ENCODE measurements at places on chromosomes 1 and 21.
A peak's percentile ranks its signal among the peaks of the same experiment; 100 is the strongest.

DNA sequence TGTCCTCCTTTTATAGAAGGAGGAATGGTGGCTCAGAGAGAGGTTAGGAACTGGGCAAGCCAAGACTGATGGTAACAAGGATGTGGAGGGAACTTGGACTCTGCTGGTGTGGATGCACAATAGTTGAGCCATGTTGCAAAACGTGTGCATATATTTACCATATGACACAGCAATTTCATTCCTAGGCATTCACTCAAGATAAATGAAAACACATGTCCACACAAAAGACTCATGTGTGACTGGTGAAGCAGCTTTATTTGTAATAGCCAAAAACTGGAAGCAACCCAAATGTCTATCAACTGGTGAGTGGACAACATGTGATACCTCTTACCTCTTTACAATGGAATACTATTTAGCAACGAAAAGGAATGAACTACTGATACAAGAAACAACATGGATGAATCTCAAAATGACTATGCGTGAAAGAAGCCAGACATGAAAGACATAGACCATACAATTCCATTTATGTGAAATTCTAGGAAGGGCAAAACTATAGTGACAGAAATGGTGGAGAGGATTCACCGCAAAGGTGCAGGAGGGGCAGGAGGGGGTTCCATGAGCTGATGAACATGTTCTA is 36.2 kb downstream of the CAMK2N1 start:
- DNase-seq, result no peak

GRCh38 chr1:182304627-182305026 is 87.0 kb downstream of the GLUL start:
- DNase-seq, result no peak

- no peak for DNase-seq
Observed at GRCh38 chr1:98839840-98840239, 164.8 kb downstream of the PLPPR5 start.

- no peak for DNase-seq
Observed at GRCh38 chr1:211551638-211552460, 27.1 kb downstream of the SLC30A1 start.

GRCh38 chr1:201982082-201982622 is 296 bp upstream of the RNPEP start:
- peak; percentile 43 for DNase-seq

DNA sequence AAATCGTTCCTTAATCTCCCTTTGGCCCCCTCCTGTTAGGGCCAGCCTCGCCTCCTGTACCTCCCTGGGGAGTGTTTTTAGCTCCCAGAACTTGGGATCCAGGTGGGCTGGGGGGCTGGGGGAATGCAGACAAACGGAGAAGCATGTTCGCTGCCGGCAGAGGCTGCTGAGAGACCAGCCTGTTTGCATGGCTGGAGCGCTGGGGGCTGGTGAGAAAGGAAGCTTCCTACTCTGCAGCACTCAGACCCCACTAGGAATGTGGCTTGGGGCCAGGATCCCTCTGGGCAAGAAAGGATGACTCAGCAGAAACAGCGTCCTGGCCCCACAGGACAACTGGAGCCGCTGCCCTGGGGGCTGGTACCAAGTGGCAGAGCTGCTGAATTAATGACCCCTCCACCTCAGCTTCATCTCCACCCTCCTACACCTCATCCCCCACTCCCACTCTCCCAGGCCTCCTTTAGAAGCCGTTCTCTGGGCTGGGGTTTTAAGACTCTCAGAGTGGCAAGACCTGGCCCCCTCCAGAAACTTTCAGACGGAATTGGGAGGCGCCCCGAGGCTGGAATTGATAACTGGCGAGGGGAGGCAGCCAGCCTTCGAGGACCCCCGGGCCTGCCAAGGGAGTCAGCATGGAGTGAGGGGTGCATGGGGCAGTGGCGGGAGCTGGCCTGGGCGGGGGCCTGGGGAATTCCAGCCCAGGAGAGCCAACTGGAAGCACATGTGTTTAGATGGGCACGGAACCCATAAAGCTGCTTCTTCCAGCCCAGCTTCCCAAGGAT is 28.5 kb upstream of the EPS8L3 start:
- DNase-seq, result no peak

- no peak for DNase-seq
Observed at GRCh38 chr1:204059970-204060369, 12.9 kb upstream of the SOX13 start.

DNA sequence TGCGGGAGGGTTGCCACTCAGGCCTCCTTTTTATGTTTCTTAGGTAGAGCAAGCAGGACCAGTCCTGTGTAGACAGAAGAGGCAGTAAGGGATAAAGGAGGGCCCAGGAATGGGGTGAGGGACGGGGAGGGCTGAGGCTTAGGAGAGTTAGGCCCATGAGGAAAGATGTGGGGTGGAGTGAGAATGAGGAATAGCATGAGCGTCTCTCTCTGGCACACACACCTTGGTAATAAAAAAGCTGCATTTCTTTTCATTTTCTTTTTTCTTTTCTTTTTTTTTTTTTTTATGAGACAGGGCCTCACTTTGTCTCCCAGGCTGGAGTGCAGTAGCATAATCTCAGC is 7.6 kb upstream of the HSPG2 start:
- no peak for DNase-seq

GRCh38 chr1:24199291-24199900 is 12.3 kb upstream of the IFNLR1 start:
- DNase-seq, result peak; percentile 50

DNA sequence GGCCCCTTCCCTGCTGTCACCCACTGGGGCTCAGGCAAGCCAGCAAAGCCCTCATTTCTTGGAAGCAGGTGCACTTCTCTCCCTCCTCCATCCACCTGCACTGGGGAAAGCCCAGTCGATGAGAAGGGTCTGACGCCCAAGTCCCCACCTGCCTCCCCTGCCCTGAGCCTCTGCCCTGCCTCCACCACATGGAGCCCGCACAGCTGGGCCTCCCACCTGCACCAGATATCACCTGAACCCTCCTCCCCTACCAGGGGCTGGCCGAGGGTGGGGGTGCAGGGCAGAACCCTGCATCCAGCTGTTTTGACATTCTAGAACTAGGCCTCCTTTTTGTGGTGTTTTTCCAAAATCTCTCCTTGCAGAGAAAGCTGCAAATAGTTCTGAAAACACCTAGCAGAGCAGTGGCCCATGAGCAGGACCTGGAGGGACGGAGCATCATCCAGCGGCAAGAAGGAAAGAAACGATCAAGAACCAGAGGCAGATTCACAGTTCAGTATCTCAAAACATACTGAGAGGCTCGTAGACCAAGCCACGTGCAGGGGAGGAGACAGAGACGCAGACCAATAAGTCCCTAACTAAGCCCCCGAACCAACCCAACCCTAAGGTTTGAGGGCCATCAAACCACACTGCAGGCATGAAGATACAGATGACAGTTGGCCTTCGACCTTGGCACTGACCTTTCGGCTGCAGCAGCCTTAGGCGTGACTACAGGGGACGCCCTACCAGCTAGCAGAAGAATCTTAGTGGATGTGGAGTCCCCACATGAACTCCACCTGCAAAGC is 16.7 kb downstream of the CHD5 start:
- no peak for DNase-seq

DNA sequence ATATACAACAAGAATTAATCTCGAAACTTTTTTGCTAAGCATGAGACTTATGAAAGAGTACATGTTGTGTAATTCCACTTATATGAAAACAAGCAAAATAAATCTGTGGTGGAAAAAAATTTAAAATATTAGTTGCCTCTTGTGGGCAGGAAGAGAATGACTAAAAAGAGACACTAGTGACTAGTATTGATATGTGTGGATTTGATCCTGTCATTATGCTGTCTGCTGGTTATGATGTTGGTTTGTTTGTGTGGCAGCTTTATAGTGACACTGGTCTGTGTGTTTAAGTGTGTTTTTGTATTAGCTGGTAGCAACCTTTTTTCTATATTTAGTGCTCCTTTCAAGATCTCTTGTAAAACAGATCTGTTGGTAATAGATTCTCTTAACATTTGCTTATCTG is 267.8 kb upstream of the NRIP1 start:
- DNase-seq, result no peak

- no peak for DNase-seq
Observed at GRCh38 chr1:98342566-98342965, 319.0 kb upstream of the SNX7 start.

GRCh38 chr1:39632323-39632681 is 7.1 kb downstream of the HEYL start:
- DNase-seq, result no peak

Data from stimulated activated CD8-positive, alpha-beta memory T cell treated with anti-CD3 and anti-CD28 coated beads, Interleukin-4, amount 100 ng/mL, for 4 hours (primary cell).